IPS DF 6.9 (cell line): ENCODE measurements at places on chromosomes 13 and 19.

DNA sequence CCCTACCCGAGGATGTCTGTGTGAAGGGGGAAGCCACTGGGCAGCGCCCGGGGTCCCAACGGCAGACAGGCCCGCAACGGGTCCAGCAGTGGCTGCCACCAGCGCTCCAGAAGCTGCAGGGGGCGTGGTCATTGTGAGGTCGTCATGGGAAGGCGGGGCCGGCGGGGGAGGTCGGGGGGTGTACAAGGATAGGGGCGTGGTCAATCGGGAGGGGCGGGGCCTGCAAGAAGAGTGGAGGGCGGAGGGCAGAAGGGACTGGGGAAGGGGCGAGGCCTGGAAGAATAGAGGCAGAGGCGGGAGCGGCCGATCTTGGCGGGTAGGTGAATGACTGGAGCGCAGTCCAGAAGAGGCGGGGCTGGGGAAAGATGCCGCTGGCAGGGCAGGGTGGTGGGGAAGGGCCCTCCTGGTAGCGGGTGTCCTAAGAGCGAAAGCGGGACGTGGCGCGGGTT, 4.4 kb downstream of the FUZ start:
- H3K27ac ChIP-seq, result no peak overlapping the region
- DNase-seq, result peak; percentile 57
- peaks cover 5% of the 10 kb centered on the region for H3K4me1 ChIP-seq
- H3K4me3 ChIP-seq, result peak overlapping the region; percentile 23; the same call in 1 of the 2 replicates

DNA sequence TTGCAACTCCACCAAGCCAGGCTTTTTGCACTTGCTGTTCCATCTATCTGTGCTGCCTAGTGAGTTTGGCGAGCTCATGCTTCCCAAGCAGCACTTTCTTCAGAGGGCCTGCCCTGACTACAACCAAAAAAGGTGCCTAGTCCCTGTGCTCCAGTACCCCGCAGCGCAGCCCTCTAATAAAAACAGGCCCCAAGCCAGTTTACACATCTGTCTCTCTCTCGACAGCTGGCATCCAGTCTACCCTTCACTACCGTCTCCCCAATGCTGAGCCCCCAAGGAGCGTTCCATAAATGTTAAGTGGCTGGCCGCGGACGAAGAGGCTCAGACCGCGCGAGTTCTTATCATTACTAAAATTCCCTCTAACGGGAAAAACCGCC, 512 bp downstream of the MED4 start:
- H3K36me3 ChIP-seq, result no peaks in the 10 kb centered on the region
- no peaks in the 10 kb centered on the region; the same call in 1 of the 2 replicates for H3K4me1 ChIP-seq
- H3K27me3 ChIP-seq, result no peaks in the 10 kb centered on the region
- H3K4me3 ChIP-seq, result peak overlapping the region; percentile 88
- no peak for DNase-seq

DNA sequence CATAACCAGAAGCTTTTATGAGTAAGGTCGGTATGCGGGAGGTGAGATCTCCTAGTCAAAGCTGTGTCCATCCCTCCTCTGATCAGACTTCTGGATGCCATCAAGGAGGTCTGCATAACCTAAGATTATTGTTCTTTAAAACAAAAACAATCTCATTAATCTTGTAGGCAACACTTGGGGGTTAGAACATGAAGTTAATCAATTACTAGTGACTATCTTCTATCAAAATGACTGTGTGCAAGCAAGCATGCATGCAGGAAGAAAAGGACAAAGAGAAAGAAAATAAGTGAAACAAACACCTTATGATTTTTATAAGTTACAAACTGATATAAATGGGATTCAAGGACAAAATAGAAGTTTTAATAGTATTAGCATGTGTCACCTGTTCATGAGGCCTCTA, 2435.9 kb upstream of the PCDH20 start:
- no peaks in the 10 kb centered on the region for H3K4me1 ChIP-seq
- no peak overlapping the region for H3K4me3 ChIP-seq
- H3K27ac ChIP-seq, result no peak overlapping the region
- no peaks in the 10 kb centered on the region for H3K36me3 ChIP-seq
- H3K27me3 ChIP-seq, result no peaks in the 10 kb centered on the region

DNA sequence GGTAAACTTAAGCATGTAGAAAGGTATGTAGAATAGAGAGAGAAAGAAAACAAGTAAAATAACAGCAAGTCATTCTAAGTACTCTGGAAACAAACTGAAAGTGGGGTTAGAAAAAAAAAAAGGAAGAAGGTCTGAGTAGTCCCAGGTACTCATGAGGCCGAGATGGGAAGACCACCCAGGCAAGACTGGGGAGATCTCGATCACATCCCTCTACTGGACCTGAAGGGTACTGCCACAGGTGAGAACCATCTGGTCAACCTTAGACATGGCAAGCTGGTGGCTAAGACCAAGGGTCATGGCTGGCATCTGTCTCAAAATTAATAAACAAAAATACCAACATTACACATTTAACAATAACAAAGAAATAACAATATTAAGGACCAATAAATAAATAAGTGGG, 36.3 kb upstream of the ZNF724 start:
- H3K27me3 ChIP-seq, result no peaks in the 10 kb centered on the region
- H3K4me3 ChIP-seq, result no peak overlapping the region
- H3K27ac ChIP-seq, result no peak overlapping the region
- no peaks in the 10 kb centered on the region for H3K4me1 ChIP-seq
- peak; percentile 50 for DNase-seq

DNA sequence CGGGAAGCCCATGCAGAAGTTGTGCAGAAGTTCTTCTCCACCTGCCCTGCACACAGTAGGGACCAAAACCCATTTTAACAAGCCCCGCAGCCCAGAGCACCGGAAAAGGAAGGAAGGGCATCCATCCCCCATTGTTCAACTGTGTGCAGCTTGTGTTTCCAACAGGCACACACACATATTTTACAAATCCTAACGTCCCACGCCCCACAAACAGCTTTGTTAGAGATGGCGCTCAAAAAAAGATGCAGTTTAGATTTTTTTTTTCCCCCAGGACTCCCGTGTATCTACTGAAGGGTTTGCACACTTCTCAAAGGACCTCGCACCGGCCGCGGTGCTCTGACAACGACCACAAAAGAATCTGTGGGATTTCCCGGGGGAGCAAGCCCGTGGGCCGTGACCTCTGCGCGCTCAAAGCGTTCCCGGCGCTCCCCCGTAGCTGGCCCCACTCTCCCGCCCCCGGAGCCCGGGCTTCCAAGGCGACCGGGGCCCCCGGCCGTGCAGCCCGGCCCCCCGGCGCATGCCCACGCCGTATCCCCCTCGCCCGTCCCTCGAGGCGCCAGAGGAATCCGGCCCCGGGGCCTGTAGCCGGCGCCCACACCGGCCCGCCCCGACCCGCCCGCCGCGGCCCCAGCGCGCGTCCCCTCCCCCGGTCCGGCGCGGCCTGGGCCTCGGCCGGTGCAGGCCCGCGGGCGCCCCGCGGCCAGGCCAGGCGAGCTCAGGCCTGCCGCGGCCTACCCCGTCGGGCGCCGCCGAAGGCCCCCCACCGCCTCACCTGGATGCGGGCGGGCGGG, 523 bp downstream of the ELAVL1 start:
- H3K4me3 ChIP-seq, result peak overlapping the region; percentile 60
- no peaks in the 10 kb centered on the region for H3K36me3 ChIP-seq
- 0 out of 2 replicates have a peak, but pooled peaks cover 2% of the 10 kb centered on the region for H3K4me1 ChIP-seq
- H3K27me3 ChIP-seq, result no peaks in the 10 kb centered on the region
- no peak for DNase-seq

DNA sequence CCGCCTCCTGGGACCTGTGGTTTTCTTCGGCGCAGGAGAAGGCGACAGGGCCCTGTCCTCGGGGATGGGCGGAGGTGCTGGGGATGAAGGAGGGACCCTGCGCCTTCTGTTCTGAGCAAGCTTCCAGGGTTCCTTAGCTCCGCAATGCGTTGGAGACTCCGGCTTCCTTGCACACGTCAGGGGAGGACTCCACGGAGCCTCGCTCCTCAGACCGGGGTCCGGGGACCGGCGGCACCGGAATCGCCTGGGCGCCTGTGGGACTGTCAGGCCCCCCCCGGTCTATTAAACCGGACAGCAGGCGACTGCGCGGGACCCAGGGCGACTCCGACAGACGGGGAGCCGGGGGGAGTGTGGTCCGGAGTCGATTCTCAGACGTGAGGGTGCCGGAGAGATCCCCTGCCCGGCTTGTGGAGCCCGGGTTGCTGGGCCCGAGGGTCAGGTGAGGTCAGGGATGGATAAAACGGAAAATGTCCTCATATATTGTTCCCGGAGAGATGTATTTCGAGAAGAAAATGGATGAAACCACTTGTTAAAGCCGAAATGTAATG, 227.4 kb downstream of the TEX29 start:
- no peaks in the 10 kb centered on the region for H3K4me1 ChIP-seq
- no peaks in the 10 kb centered on the region for H3K36me3 ChIP-seq
- H3K27me3 ChIP-seq, result no peaks in the 10 kb centered on the region
- no peak for DNase-seq
- H3K27ac ChIP-seq, result no peak overlapping the region

- DNase-seq, result no peak
- no peaks in the 10 kb centered on the region for H3K36me3 ChIP-seq
- H3K4me3 ChIP-seq, result no peak overlapping the region
- no peak overlapping the region for H3K27ac ChIP-seq
- H3K27me3 ChIP-seq, result no peaks in the 10 kb centered on the region
Measured at GRCh38 chr19:21626924-21627697, 121.7 kb downstream of the ZNF429 start.

DNA sequence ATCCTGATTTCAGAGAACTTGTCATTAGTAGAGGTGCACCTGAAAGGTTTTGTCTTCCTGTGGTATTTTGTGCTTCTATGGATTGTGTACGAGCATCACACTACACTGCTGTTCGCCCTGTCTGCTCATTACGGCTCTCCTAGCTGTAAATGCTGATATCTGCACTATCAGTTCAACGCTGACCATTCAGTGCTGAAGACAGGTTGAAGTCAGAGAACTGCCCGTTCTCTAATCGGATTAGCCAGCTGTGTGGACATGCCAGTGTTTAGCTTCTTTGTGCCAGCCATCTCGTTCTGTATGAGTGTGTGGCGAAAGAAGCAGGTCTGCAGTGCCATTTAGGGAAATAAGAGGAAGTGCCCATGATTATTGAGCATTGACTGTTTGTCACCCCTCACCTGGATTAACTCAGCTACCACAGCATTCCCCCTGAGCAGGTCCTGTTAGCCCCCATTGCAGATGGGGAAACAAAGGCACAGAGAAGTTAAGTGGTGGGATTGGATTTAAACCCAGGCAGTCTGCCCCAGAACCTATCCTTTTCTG, 21.6 kb upstream of the C1QTNF9 start:
- DNase-seq, result no peak
- H3K27me3 ChIP-seq, result no peaks in the 10 kb centered on the region
- H3K27ac ChIP-seq, result no peak overlapping the region
- no peak overlapping the region for H3K4me3 ChIP-seq
- peaks cover 14% of the 10 kb centered on the region for H3K36me3 ChIP-seq
- no peaks in the 10 kb centered on the region for H3K4me1 ChIP-seq

DNA sequence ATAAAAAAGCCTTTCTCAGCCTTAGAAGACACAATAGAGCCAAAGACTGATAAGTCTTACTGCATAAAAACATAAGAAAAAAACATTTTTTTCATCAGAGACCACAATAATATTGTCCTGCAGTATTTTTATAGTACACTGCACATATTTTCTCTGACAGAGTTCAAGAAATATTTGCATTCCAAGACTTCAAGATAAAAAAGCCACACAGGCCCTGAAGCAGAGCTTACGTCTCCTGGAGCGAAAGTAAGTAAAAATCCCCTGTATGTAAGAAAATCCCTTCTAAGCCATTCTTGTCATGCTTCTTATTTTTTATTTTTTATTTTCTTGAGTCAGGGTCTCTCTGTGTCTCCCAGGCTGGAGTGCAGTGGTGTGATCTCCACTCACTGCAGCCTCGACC, 755.9 kb downstream of the LIG4 start:
- no peaks in the 10 kb centered on the region for H3K4me1 ChIP-seq
- H3K36me3 ChIP-seq, result no peaks in the 10 kb centered on the region
- H3K27me3 ChIP-seq, result no peaks in the 10 kb centered on the region
- no peak overlapping the region for H3K27ac ChIP-seq

GRCh38 chr13:112350300-112350699, 25.9 kb upstream of the SPACA7 start:
- H3K27me3 ChIP-seq, result no peaks in the 10 kb centered on the region
- H3K4me3 ChIP-seq, result no peak overlapping the region
- no peak overlapping the region for H3K27ac ChIP-seq
- H3K36me3 ChIP-seq, result no peaks in the 10 kb centered on the region

GRCh38 chr19:46202872-46203860, 26.4 kb upstream of the IGFL1 start:
- no peak for DNase-seq
- no peaks in the 10 kb centered on the region for H3K36me3 ChIP-seq
- H3K27me3 ChIP-seq, result no peaks in the 10 kb centered on the region
- H3K27ac ChIP-seq, result no peak overlapping the region

DNA sequence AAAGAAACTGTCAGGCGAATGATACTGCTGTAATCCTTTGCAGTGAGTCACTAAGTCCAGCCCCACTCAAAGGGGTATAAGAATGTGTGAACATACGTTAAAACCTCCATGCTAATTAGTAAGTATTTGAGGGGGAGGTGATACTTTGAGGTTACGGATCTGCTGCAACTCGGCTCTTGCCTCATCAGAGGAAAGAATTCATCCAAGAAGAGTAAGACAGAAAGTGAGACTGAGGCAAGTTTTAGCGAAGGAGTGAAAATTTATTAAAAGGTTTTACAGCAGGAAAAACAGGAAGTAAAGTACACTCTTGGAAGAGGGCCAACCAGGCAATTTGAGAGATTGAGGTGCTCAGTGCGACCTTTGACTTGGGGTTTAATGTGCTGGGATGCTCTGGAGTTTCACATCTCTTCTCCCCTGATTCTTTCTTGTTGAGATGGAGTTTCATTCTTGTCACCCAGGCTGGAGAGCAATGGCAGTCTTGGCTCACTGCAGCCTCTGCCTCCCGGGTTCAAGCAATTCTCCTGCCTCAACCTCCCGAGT, 9.8 kb downstream of the CLEC4M start:
- H3K27ac ChIP-seq, result no peak overlapping the region
- H3K4me3 ChIP-seq, result no peak overlapping the region
- no peaks in the 10 kb centered on the region for H3K36me3 ChIP-seq
- H3K4me1 ChIP-seq, result no peaks in the 10 kb centered on the region

GRCh38 chr13:92896842-92897241, 329.8 kb upstream of the GPC6 start:
- no peaks in the 10 kb centered on the region for H3K4me1 ChIP-seq
- H3K4me3 ChIP-seq, result no peak overlapping the region
- H3K27me3 ChIP-seq, result no peaks in the 10 kb centered on the region
- H3K36me3 ChIP-seq, result no peaks in the 10 kb centered on the region

GRCh38 chr13:26412263-26412662, 145.2 kb upstream of the WASF3 start:
- no peaks in the 10 kb centered on the region for H3K4me1 ChIP-seq
- H3K27me3 ChIP-seq, result no peaks in the 10 kb centered on the region
- no peaks in the 10 kb centered on the region for H3K36me3 ChIP-seq
- no peak for DNase-seq
- H3K27ac ChIP-seq, result no peak overlapping the region

GRCh38 chr19:35083691-35084508, 31.7 kb upstream of the FXYD3 start:
- H3K36me3 ChIP-seq, result no peaks in the 10 kb centered on the region
- H3K27ac ChIP-seq, result no peak overlapping the region

- no peaks in the 10 kb centered on the region for H3K4me1 ChIP-seq
- peaks cover 58% of the 10 kb centered on the region for H3K36me3 ChIP-seq
- DNase-seq, result no peak
- H3K27me3 ChIP-seq, result no peaks in the 10 kb centered on the region
- H3K27ac ChIP-seq, result no peak overlapping the region
Measured at GRCh38 chr19:4429771-4430171, 27.3 kb downstream of the CHAF1A start.

- H3K4me1 ChIP-seq, result no peaks in the 10 kb centered on the region
- H3K36me3 ChIP-seq, result no peaks in the 10 kb centered on the region
- no peak overlapping the region for H3K27ac ChIP-seq
- H3K4me3 ChIP-seq, result no peak overlapping the region
Measured at GRCh38 chr13:77521194-77521593, 14.3 kb upstream of the SCEL start.
